Right ventricle myocardium superior (tissue), 1 donor: ENCODE measurements at places on chromosomes 11 and 22.

GRCh38 chr11:128339792-128340191, 247.6 kb downstream of the ETS1 start:
- no peak for DNase-seq

DNA sequence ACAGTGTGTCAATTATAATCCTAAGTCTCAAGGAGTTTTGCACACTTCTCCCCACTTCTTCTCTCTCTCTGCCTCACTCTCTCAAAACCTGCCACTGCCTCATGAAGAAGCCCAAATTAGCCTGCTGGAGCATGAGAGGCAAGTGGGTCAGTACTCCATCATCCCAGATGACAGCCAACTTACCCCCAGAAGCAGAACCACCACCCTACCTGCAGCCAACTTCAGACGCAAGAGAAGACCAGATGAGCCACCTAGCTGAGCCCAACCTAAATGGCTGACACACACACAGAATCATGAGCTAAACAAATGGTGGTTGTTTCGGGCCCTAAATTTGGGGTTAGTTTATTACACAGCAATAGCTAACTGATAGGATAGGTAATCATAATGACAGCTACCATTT, 61.2 kb downstream of the CD82 start:
- no peak for DNase-seq

GRCh38 chr11:85595285-85595884, 31.8 kb downstream of the DLG2 start:
- no peak for DNase-seq

DNA sequence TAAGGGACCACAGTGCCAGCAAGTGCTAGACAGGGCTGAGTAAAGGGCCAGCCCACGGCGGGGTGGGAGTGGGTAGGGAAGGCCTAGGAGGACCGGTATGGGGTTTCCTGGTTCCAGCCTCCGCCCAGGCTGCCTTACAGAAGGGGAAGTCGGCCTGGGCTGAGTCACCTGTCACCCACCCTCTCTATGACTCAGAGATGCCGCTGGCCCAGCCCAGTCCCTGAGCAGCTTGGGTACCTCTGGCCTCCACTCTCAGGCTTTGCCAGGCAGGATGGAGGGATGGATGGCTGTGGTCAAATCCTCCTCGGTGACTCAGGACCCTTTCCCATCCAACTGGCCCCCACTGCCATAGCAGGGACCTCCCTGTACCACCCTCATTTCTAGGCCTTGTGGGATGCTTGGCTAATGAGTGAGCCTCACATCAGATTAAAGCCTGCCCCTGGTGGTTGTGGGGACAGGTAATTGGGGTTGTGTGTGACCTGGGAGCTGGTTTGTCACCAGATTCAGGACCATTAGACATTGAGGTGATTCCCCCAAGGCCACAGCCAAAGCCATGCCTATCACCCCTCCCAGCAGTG, 13.9 kb downstream of the SLC35E4 start:
- peak; percentile 48 for DNase-seq

DNA sequence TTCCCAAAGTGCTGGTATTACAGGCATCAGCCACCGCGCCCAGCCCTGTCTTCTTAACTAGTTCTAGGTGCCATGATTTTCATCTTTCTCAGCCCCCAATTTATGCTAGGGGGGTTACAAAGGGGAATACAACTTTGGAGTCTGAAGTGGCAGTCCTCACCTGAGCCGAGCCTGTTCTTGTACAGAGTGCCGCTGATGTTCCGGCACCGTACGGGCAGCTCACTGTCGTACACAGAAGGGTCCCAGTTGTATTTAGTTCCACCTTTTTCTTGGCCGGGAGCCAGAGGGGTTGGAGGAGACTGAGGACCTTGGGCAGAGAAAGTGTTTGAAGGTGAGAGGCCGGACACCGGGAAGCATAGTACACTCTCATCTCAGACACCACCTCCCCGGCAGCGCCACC, 7.3 kb downstream of the DEAF1 start:
- DNase-seq, result no peak

GRCh38 chr22:23786261-23786710, 480 bp upstream of the SMARCB1 start:
- no peak for DNase-seq

DNA sequence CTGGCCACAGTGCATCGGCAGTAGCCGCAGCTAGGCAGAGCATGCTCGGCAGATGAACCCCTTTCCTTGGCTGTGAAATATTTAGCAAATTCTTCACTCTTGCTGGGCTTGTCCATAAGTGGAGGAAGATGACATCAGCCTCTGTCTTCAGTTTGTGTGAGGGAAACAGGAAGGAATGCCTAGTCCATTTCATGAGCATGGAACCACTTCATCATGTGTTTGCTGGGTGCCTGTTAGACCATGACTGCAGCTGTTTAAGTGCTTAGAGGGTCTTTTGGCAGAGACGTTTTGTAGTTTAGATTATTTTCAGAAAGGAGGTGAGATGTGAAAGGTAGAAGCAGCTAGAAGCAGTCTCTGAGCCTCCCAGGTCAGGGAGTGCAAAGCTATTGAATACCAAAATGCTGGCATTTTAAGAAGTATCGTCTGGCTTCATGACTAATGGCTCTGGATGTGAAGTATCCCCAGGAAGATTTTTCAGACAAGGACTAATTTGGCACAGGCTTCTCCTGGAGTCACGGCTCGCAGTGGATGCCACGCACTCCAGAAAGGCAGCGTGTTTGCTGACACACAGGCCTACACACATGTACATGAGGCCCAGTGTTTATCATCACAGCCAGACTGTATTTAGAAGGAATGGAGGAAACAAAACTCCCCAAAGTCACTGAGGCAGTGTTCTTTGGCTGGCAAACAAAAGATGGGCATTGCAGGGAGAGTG, 43.1 kb upstream of the GRAMD1B start:
- no peak for DNase-seq
